CD4-positive, alpha-beta T cell treated with Interleukin-1 beta for 1 hour (primary cell): ENCODE measurements at places on chromosomes 3 and 15.

DNA sequence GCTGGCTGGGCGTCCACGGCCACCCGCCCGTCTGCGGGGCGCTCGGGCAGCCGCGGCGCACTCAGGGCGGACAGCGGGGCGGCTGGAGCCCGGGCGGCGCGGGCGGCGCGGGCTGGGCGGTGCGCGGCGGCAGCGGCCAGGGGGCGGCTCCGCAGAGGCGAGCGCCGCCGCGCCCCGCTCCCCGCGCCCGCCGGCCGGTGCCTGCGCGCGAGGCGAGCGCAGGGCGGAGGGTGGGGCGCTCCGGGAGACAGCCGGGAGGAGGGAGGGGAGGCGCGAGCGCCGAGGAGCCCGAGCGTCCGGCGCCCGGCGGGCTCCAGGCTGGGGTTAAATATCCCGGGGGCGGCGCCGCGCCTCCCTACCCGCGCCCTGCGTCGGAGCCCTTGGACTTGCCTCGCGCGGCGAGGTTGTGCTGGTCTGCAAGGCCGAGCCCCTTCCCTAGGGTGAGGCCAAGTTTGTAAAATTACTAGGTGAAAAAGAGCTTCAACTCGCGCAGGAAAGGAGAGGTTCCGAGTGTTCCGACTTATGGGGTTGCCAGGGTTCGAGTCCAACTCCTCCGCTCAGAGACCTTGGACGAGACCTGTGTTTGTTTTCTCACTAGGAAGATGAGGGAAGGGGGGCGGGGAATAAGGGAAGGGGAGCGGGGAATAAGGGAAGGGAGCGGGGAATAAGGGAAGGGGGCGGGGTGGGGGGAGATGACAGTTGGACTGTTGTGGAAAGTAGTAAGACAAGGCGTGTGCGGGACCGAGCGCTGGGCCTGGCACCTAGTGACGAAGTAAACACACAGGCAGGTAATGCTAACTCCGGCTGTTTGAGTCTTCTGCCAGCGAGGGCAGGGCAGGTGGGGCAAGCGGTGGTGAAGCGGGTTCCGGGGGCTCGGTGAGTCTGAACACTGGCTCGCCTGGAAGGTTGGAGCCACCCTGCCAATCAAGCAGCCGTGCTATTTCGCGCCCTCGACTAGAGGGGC is at the start of gene TNFAIP8L3:
Gene TNFAIP8L3 (minus strand): TSS at position 301 of the 964 bp plus-strand sequence. CDS start 311 bp downstream, outside the sequence.
- no peak for DNase-seq

DNA sequence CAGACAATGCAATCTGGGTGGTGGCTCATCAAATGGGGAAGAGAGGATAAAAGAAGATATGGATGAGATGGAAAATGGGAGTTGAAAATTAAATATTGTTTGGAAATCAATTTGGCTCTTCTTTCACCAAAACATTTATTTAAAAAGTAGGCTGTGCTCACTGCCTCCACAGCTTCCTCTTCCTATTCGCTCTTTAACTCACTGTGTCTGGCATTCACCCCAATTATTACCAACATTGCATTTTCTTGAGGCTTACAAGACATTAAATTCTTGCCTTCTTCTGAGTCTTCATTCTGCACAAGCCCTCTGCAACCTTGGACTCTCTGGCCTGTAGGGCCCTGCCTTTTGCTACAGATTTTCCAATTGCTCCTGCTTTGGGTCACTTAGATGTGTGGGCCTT is 52.9 kb upstream of the TSPAN3 start:
- DNase-seq: no peak

GRCh38 chr3:186966406-186966805 is 36.1 kb downstream of the ST6GAL1 start:
- no peak for DNase-seq

DNA sequence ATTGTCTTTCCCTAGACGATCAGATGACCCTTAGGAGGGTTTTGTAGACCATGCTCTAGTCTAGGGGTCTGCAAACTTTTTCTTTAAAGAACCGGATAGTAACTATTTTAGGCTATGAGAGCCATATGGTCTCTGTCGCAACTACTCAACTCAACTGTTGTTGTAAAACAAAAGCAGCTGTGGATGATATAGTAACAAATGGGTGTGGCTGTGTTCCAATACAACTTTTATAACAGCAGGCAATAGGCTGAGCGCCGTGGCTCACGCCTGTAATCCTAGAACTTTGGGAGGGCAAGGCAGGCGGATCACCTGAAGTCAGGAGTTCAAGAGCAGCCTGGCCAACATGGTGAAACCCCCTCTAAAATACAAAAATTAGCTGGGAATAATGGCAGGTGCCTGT is 6.1 kb upstream of the CMTM6 start:
- no peak for DNase-seq

GRCh38 chr3:51390246-51391074 is 625 bp upstream of the RBM15B start:
- no peak for DNase-seq

DNA sequence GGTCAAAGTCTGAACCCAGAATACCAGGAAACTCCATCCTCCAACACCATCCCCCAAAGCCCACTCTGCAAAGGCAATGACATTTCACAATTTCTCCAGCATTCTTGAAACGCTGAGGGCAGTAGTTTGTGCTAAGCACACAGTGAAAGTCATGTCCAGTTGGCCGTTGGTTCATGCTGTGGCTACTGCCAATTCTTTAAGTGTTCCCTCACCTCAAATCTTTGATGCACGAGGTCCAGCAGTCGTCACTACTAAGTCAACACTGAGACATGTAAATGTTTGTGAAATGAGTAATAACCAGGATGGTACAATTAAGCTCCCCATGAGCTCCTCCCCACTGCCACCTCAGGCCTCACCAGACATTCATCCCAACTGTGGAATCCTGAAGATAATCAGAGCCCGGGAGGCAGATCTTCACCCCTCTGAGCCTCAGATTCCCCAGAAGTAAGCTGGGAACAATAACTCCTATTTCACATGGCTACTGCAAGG is 7.0 kb downstream of the SUCLG2 start:
- DNase-seq: no peak

GRCh38 chr3:45871780-45872179 is 14.6 kb upstream of the CCR9 start:
- no peak for DNase-seq

GRCh38 chr3:42477696-42478095 is 24.7 kb upstream of the VIPR1 start:
- no peak for DNase-seq

GRCh38 chr15:94526071-94526689 is 294.8 kb downstream of the MCTP2 start:
- DNase-seq: no peak

- peak; percentile 71 for DNase-seq
Observed at GRCh38 chr3:169863458-169863899, 6.3 kb downstream of the LRRC31 start.

GRCh38 chr3:25781145-25781757 is 2.0 kb downstream of the NGLY1 start:
- DNase-seq: no peak

DNA sequence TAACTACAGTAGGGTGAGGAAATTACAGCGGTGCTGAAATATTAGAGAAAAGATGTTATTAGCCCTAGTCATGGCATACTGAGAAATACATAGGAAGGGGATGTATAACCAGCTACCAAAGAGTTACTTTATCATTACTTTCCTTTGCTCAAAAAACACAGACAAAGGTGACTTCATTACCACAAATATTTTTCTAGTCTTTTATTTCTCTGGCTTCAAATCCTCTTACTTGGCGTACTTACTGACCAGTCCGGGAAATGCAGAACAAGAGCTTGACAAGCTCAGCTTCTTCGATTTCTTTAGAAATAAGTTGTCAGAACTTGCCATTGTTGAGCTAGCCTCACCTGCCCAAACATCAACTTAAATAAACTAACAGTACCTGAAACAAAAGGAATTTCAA is 142.1 kb upstream of the TMCO5A start:
- no peak for DNase-seq

GRCh38 chr3:112508261-112508660 is 9.0 kb upstream of the BTLA start:
- DNase-seq: no peak

DNA sequence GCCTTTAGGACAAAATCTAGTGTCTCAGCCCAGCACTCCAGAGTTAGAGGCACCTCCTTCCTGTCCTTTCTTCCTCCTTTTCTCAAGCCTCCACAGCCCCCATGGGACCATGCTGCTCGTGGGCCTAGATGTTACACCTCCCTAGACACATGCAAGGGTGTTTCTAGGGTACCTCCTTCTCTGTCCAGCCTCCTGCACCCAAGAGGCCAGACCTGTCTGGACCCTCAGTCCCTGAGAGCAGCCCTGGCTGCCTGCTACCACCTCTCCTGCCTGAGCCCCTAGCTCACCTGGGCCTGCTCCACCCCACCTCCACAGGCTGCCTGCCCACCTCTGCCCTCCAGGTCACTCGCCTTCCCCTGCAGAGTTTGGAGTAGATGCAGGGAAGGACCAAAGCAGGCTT is 5.2 kb downstream of the LOXL1 start:
- DNase-seq: no peak

GRCh38 chr3:134237454-134238145 is 13.1 kb downstream of the RYK start:
- no peak for DNase-seq

DNA sequence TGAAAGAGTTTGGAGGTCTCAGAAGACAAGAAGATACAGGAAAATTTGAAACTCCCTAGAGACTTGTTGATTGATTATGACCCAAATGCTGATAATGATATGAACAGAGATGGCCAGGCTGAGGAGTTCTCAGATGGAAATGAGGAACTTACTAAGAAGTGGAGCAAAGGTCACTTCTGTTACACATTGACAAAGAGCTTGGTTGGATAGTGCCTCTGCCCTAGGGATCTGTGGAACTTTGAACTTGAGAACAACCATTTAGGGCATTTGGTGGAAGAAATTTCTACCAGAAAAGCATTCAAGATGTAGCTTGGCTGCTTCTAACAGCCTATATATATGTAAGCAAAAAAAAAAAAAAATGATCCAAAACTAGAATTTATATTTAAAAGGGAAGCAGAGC is 48.9 kb upstream of the NAALADL2 start:
- DNase-seq: no peak

DNA sequence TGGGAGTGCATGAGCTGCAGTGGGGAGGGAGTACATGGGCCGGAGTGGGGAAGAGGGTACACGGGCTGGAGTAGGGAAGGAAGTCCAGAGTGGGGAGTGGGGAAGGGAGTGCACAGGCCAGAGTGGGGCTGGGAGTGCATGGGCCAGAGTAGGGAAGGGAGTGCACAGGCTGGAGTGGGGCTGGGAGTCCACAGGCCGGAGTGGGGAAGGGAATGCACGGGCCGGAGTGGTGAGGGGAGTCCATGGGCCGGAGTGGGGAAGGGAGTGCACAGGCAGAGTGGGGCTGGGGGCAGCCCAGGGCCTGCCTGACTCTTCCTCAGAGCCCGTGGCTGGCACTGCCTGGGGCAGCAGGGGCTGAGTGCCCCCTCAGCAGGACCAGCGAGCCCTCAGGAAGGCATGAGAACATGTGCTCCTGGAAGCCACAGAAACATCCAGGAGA is 40.7 kb downstream of the KLF15 start:
- no peak for DNase-seq

DNA sequence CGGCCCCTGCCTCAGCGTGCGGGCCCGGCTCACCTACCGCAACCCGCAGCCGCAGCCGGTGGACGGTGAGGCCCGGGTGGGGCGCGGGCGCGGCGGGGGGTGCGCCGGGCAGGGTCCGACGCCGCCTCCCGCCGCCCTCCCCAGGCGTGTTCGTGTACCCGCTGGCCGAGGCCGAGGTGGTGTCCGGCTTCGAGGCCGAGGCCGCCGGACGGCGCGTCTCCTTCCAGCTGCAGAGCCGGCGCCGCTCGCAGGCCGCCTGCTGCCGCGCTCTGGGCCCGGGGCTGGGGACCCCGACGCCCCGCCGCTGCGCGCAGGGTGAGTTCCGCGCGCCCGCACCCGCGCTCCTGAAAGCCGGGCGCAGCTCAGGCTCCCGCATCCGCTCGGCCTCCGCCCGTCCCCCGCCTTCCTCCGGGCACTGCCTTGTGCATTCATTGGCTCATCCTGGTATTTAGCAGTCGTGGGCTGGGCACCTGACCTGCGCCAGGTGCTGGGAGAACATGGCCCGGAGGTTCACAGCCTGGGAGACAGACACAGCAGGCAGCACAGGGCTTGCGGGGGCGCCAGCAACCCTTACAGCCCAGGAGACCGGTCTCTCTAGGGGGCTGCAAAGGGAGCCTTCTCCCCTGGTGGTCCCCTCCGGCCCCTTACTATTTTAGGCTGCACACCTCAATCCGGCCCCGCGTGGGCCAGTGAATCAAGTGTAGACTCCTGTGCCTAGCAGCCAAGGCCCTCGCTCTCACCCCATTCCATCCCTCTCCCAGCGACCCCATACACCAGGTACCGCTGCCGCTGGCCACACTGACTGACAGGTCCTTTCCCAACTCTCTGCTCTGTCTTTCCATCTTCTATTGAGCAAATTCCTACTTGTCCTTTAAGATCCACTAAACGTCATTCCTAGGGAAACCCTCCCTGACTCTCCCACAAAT is 1.5 kb downstream of the VWA5B2 start:
- no peak for DNase-seq

DNA sequence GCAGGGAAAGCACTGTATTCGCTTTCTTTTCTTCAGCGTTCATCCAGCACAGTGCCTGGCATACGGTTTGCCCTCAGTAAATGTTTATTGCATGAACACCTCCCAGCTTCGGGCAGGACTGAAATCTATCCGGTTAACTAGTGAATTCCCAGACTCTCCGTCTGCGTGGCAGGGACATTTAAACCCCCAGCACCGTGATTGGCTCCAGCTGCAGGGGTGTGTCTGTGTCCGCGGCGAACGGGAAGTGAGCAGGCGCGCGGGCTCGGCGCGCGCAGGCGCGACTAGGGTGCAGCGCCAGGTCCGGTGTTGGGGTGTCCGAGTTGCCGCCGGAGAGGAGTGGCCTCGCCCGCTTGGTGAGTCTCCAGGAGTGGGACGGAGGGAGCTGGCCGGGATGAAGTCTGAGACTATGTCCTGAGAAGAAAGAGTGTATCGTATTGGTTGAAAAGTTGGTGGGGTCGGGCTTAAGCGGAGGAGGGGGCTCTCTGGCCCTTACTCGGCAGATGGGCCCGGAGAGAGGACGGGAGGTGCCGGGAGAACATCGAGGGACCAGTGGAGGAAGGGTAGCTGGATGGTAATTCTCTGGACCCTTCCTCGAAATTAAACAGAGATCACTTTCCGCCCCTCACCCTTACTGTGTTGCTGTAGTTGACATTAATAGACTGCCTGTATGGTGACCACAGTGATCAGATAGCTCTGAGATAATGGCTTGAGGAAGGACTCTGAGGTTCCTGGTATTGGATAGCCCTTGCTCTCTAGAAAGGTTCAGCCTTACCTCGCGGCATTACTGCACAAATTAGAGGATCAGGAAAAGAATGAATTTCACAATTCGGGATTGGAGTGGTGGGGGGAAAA is at the start of gene SNAP23:
Gene SNAP23 (plus strand): TSS at position 274 of the 852 bp plus-strand sequence. CDS start 16,213 bp downstream, outside the sequence.
- peak; percentile 85 for DNase-seq

GRCh38 chr15:64521726-64522164 is 61.4 kb downstream of the ZNF609 start:
- DNase-seq: no peak

- no peak for DNase-seq
Observed at GRCh38 chr3:76753599-76753998, 286.3 kb upstream of the ROBO2 start.

DNA sequence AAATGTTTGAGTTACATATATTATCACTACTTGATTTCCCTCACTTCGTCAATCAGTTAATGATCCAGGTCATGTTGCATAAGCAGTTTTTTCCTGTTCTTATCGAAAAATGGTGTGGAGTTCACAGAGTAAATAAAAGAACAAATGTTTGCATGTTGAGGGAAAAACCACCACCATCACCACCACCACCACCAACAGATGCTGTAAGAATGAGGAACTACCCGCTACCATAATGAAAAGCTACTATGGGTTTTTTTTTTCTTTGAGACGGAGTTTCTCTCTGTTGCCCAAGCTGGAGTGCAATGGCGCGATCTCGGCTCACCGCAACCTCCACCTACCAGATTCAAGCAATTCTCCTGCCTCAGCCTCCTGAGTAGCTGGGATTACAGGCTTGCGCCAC is 27.6 kb downstream of the RUBCN start:
- DNase-seq: no peak
